HepG2 (cell line): ENCODE measurements at places on chromosomes 2 and 18.

DNA sequence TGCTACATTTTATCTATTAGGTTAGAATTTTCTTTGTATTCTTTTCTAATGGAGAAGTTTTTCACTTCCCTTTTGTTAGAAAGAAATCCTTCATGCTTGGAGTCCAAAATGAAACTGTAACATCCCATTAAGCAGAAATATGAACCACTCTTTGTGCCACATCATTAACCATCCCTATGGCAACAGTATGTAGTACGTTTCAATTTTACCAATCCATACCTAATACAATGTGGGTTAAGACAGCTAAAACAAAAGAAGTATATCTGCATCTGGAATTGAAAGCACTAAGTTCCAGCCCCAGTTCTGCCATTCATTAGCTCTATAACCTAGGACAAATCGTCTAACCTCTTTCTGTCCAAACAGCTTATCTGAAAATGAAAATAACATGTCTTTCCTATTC, 409.2 kb upstream of the SPHKAP start:
- H3K4me1 ChIP-seq = no peaks in the 10 kb centered on the region
- H3K36me3 ChIP-seq = no peaks in the 10 kb centered on the region

DNA sequence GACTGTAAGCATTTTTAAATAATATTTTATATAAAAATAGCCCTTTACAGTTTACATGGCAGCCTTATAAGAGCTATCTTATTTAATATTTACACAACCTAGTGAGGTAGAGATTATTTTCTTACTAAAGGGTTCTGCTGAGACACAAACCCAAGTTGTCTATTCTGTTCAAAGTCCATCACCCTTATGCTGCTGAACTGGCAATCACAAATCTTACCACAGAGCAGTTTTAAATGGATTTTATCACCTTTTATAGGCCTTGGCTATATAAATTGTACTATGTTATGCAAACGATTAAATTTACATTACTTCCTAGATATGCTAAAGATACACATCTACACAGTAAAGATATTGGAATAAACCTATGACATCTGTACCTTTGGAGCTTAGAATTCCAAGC, 40.7 kb downstream of the RBM45 start:
- H3K27me3 ChIP-seq = no peaks in the 10 kb centered on the region
- peaks cover 13% of the 10 kb centered on the region for H3K4me1 ChIP-seq
- H3K27ac ChIP-seq = no peak overlapping the region
- H3K4me3 ChIP-seq = no peak overlapping the region
- no peaks in the 10 kb centered on the region for H3K36me3 ChIP-seq
- no peak for DNase-seq

- H3K4me3 ChIP-seq = no peak overlapping the region
- DNase-seq = no peak
- no peak overlapping the region for H3K27ac ChIP-seq
- no peaks in the 10 kb centered on the region for H3K36me3 ChIP-seq
- H3K27me3 ChIP-seq = no peaks in the 10 kb centered on the region; the same call in 2 of the 3 replicates
Observed at GRCh38 chr2:44166096-44166495, 2.6 kb upstream of the PPM1B start.

DNA sequence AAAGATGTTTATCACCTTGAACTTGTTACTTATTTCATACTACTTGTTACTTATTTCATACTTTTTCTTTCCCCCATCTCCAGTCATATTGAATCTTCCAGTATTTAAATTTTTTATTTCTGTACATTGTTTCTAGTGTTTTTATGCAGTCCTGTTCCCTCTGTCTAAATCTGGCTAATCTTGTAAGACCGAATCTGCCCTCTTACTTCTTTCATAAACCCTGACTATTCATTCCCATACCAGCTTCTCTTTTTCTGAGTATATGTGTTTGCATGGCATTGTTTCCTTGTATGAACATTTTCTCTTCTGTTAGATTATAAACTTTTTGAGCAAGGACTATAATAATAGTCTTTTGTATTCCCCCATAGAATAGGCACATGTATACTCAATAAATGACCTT, 131.7 kb downstream of the TAF4B start:
- H3K4me1 ChIP-seq = 0 out of 2 replicates have a peak, but pooled peaks cover 7% of the 10 kb centered on the region
- no peak overlapping the region for H3K27ac ChIP-seq
- no peaks in the 10 kb centered on the region; the same call in 1 of the 2 replicates for H3K27me3 ChIP-seq

GRCh38 chr2:201966691-201967438, 66.8 kb upstream of the FZD7 start:
- no peak overlapping the region for H3K27ac ChIP-seq
- H3K4me1 ChIP-seq = no peaks in the 10 kb centered on the region
- H3K36me3 ChIP-seq = no peaks in the 10 kb centered on the region
- H3K27me3 ChIP-seq = no peaks in the 10 kb centered on the region; the same call in 1 of the 2 replicates
- H3K4me3 ChIP-seq = no peak overlapping the region
- DNase-seq = no peak

- H3K27me3 ChIP-seq = no peaks in the 10 kb centered on the region; the same call in none of the 2 replicates
- H3K4me3 ChIP-seq = no peak overlapping the region
Observed at GRCh38 chr2:216934151-216934550, 74.3 kb upstream of the TNP1 start.

- no peak overlapping the region for H3K27ac ChIP-seq
- no peak overlapping the region for H3K4me3 ChIP-seq
- no peaks in the 10 kb centered on the region for H3K36me3 ChIP-seq
- DNase-seq = no peak
- no peaks in the 10 kb centered on the region for H3K27me3 ChIP-seq
Observed at GRCh38 chr2:80281049-80281448, 23.5 kb downstream of the LRRTM1 start.

- peaks cover 12% of the 10 kb centered on the region; the same call in 1 of the 2 replicates for H3K36me3 ChIP-seq
- H3K4me3 ChIP-seq = no peak overlapping the region
- H3K27me3 ChIP-seq = no peaks in the 10 kb centered on the region
- no peak for DNase-seq
- H3K27ac ChIP-seq = no peak overlapping the region
- H3K4me1 ChIP-seq = peaks cover 14% of the 10 kb centered on the region
Observed at GRCh38 chr2:3254442-3254941, 123.1 kb downstream of the EIPR1 start.

- no peaks in the 10 kb centered on the region for H3K4me1 ChIP-seq
- DNase-seq = no peak
- no peak overlapping the region for H3K4me3 ChIP-seq
- H3K27me3 ChIP-seq = no peaks in the 10 kb centered on the region
Observed at GRCh38 chr2:223042704-223043118, 9.3 kb upstream of the KCNE4 start.

- H3K27me3 ChIP-seq = no peaks in the 10 kb centered on the region
- peaks cover 32% of the 10 kb centered on the region for H3K4me1 ChIP-seq
- H3K4me3 ChIP-seq = no peak overlapping the region
- no peak for DNase-seq
- no peak overlapping the region for H3K27ac ChIP-seq
- peaks cover 13% of the 10 kb centered on the region for H3K36me3 ChIP-seq
Observed at GRCh38 chr2:240622531-240623235, 2.6 kb upstream of the GPR35 start.

DNA sequence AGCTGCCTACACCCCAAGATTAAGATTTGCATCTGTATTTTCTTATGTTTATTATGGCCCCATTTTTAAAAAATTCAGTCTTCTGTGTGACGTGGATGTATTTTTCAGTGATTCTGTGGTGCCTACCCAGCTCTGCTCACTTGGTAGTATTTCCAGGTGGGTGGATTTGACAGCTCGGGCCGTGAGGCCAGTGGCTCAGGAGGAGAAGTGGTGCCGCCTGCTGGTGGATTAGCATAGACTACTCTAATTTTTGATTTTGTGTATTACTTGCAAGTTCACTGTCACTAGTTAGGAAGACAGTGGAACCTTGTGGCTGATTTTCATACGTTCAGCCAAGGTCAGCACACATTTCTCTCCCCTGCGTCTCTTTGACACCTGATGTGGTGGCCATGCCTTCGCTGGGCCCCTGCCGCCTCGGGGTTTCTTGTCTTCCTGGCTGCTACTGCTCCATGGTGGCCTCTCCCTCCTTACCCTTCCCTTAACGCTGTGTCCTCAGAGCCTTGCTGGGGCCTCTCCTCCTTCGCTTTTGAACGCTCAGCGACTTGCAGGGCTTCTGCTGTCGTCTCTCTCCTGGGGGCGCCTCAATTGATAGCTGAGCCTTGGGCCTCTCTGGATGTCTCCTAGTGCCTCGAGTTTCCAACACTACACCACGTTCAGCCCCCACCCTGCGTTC, 89.4 kb downstream of the DGKD start:
- no peaks in the 10 kb centered on the region for H3K27me3 ChIP-seq
- no peak overlapping the region for H3K4me3 ChIP-seq
- DNase-seq = peak; percentile 69
- no peak overlapping the region for H3K27ac ChIP-seq

DNA sequence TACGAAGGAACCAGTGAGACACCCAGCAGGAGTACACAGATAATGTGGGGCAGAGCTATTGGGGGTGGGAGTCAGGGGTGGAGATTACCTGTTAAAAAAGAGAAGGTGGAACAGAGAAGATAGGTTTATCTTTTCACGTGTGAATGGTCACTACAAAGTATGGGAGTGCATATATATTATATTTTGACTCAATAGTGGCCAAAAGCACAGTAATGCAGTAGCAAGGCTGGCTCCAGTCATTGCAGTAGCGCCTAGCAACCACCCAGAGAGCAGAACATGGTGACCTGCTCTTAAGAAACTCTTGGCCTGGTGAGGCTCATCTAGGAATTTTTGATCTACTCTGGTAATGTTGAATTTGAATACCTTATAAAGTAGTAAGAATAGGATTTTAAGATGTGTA, 1.0 kb downstream of the IMPACT start:
- DNase-seq = no peak
- H3K27ac ChIP-seq = no peak overlapping the region
- H3K4me1 ChIP-seq = peaks cover 10% of the 10 kb centered on the region; the same call in 1 of the 2 replicates
- H3K36me3 ChIP-seq = no peaks in the 10 kb centered on the region
- no peaks in the 10 kb centered on the region; the same call in 2 of the 3 replicates for H3K27me3 ChIP-seq
- no peak overlapping the region; the same call in 1 of the 2 replicates for H3K4me3 ChIP-seq

- H3K27me3 ChIP-seq = no peaks in the 10 kb centered on the region; the same call in 1 of the 2 replicates
- DNase-seq = no peak
- no peak overlapping the region for H3K27ac ChIP-seq
- H3K4me3 ChIP-seq = no peak overlapping the region
Observed at GRCh38 chr2:60073201-60073600, 480.3 kb downstream of the BCL11A start.

GRCh38 chr2:46171996-46172546, 125.1 kb upstream of the EPAS1 start:
- no peak overlapping the region for H3K4me3 ChIP-seq
- 0 out of 2 replicates have a peak, but pooled peaks cover 4% of the 10 kb centered on the region for H3K27me3 ChIP-seq

GRCh38 chr2:142037066-142037465, 93.8 kb downstream of the LRP1B start:
- no peak overlapping the region for H3K27ac ChIP-seq
- no peaks in the 10 kb centered on the region for H3K4me1 ChIP-seq
- no peaks in the 10 kb centered on the region for H3K36me3 ChIP-seq
- H3K4me3 ChIP-seq = no peak overlapping the region

GRCh38 chr2:158130832-158131473, 29.3 kb downstream of the UPP2 start:
- peak overlapping the region; percentile 98 for H3K27ac ChIP-seq
- H3K4me3 ChIP-seq = no peak overlapping the region; the same call in 1 of the 2 replicates
- DNase-seq = peak; percentile 96
- H3K27me3 ChIP-seq = no peaks in the 10 kb centered on the region
- H3K36me3 ChIP-seq = no peaks in the 10 kb centered on the region

DNA sequence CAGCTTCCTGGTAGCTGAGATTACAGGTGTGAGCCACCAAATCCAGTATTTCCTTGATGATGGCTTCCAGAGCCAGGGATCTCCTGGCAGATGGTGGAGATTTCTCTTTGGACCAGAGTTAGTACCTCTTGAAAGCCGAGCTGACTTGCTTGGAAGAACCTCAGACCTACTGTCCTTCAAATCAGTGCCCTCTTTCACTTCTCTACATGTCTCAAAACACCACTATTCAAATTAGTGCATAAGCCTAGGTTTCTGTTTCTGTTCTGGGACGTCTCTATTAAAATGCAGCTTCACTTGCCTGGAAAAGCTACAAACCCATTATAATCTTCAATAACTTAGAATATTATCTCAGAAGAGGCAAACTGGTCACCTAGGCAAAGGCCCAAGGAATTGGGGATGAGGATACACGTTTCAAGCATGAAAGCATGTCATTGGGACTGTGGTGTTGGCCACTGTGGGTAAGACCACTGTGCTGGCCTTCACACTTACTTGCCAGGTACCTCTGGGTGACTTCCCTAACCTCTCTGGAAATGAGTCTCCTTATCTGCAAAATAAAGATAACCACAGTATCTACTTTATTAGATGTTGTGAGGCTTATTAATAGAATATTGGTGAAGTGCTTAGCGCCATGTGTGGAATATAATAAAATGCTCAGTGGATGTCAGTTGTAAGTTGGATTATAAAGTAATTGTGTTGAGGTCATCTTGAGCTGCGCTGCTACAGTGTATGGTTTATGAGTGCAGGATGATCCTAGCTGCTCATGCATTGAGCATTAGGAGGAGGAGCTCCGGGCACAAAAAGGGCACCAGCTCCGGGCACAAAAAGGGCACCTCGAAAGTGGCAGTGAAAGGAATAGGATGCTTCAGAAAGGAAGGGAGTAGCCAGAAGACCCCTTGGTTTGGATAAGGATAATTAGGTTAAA, 84.5 kb downstream of the DOCK10 start:
- H3K27ac ChIP-seq = no peak overlapping the region
- H3K36me3 ChIP-seq = no peaks in the 10 kb centered on the region
- no peaks in the 10 kb centered on the region for H3K4me1 ChIP-seq
- no peak for DNase-seq
- no peaks in the 10 kb centered on the region for H3K27me3 ChIP-seq

DNA sequence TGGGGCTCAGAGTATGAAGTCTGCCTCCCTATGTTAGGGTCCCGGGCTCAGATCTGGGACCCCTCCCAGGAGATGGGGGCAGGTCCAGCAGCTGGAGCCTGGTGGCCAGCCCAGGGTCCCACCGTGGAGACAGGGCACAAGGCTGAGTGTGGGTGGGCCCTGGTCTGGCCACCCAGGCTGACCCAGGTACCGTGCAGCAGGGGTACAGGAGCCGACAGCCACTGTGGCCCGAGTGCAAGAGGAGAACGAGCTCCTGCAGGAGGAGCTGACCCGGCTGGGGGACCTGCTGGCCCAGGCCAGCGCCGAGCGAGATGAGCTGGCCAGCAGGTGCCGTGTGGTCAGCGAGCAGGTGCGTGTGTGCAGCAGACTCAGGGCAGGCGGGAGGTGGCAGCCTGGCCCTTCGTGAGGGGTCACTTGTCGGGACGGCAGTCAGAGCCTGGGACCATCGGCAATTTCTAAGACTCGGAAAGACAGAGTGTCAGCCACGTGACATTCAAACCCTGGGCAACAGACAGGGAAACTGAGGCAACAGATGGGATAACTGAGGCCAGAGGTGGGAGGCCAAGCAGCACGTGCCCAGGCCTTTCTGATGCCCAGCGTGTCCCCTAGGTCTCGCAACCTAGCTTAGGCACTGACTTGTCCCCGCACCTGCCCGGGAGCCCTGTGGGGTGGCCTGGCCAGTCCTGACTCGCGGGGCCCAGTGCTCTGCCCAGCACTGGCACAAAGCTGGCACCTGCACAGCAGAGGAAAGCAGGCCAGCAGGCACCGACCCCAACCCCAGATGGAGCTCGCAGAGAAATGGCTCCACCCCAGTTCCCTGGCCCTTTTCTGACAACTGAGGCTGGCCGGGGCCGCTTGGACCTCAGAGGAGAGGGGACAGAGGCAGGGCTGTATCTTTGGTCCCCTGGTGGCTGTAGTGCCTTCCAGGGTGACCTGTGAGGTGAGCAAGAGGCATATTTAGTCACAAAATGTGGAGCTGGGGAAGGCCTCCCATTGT, 13.9 kb downstream of the CROCC2 start:
- H3K4me1 ChIP-seq = peaks cover 13% of the 10 kb centered on the region
- no peak overlapping the region for H3K27ac ChIP-seq
- H3K4me3 ChIP-seq = no peak overlapping the region
- DNase-seq = no peak
